T-helper 1 cell (primary cell): ENCODE measurements at places on chromosomes 6 and 20.

- no peak for DNase-seq
Observed at GRCh38 chr6:2939315-2940009, 31.9 kb downstream of the SERPINB6 start.

DNA sequence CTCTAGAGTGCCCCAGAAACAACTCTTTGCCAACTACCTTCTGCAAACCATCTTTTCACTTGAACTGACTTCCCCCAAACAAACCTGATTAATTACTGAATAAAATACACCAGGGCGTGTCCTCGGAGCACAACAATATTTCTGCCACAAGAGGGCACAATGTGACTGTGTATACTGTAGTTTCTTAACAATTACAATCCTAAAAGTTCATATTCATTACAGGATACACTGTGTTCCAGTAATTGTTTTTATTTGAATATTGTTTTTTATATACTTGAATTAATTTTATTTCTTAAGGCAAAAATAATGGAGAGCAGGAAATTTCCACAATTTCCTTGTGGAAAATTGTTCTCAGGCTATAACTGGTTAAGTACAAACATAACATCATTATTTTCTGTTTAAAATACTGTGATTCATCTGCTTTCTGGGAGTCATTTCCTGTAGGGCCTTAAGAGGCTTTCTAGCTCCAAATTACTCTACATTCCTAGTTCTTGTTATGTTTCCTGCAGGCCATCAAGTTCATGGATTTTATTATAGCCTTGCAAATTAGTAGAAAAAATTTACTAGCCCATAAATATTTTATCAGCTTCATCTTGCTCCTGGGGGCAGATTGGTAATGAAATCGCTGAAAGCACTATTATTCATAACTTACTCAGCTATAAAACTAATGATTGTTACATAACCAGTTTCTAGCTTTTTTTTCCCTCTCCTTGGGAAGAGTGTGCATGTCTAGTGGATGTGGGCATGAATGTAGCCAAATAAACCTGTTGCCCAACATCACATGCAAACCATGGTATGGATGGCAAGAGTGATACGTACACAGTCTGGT lies 51.9 kb upstream of the SLC22A16 start:
- peak; percentile 14 for DNase-seq

GRCh38 chr6:128617285-128617684 lies 96.9 kb upstream of the PTPRK start:
- DNase-seq = no peak

GRCh38 chr20:10428008-10428407 lies 6.0 kb downstream of the MKKS start:
- no peak for DNase-seq

DNA sequence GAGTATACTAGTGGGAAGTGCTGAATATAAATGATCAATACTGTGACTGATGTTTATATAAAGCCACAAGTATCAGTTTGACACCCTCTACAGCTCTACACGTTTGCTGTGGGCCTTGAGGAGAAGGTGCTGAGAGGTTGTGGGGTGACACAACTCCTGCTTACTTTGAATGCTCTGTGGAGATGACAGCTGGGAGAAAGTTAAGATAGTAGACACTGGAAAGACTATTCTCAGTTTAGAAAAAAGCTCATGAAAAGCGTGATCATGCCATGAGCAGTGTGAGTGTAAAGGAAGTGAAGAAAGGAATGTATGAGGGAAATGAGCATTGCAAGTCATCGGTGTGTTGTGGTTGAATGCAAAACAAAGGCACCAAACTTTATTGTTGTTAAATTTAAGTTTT lies 215.8 kb downstream of the UTRN start:
- no peak for DNase-seq

DNA sequence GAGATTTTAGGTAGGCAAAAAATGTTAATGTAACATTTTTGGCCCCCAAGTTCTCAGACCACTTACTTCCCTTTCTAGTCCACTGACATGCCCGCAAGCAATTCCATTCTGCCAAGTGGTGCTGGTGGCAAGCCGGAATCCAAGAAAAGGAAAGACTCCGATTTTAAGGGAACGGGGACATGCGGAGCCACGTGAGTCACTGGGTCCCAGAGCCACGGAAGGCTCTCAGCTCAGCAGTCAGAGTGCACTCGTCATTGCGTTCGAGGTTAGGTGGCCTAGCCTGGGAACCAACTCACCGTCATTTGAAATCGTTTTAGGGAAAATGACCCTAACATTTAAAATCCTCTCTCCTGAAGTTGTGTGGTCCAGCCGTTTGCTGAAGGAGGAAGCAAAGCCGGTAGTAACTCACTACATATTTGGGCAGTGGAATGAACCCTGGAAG lies 711 bp upstream of the SIRT5 start:
- no peak for DNase-seq

DNA sequence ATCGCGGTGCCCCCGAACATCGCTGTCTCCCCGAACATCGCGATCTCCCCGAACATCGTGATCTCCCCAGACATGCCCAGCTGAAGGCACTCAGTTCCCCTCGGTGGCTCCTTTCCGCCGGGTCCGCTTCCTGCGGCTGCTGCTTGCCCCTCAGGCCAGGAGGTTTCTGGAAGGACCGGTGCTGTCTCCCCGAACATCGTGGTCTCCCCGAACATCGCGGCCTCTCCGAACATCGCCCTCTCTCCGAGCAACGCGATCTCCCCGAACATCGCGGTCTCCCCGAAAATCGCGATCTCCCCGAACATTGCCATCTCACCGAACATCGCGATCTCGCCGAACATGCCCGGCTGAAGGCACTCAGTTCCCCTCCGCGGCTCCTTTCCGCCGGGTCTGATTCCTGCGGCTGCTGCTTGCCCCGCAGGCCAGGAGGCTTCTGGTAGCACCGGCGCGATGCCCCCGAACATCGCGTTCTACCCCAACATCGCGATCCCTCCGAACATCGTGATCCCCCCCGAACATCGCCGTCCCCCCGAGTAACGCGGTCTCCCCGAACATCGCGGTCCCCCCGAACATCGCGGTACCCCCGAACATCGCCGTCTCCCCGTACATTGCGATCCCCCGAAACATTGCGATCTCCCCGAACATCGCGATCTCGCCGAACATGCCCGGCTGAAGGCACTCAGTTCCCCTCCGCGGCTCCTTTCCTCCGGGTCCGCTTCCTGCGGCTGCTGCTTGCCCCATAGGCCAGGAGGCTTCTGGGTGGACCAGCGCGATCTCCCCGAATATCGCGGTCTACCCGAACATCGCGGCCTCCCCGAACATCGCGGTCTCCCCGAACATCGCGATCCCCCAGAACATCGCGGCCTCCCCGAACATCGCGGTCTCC lies 808 bp downstream of the ULBP1 start:
- peak; percentile 38 for DNase-seq

DNA sequence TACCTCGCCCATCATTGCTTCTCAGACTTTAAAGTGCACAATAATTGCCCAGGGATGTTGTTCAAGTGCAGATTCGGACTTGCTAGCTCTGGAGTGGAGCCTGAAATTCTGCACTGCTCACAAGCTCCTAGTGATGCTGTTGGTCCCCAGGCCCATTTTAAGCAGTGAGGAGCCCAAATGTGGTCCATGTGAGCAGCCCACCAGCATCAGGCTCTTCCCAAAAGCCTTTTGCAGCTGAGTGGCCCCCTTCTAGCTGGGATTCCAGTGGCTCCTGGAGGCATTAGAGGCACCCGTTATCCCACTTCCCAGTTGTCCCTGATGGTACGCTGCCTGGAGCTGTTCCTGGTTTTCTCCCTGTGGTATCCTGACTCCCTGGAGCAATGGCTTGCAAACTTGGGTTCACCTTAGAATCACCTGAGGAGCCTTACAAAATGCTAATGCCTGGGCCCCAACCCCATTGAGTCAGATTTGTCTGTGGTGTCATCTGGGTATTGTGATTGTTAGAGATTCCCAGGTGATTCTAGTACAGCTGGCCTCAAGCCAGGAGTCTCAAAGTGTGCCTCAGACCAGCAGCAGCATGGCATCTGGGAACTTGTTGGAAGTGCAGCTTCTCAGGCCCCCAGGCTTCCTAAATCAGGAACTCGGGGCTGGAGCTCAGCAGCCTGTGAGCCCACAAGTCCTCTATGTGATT lies 186.9 kb upstream of the SLC24A3 start:
- DNase-seq = no peak
